ENCODE measurements at places on chromosomes 12 and 14.

DNA sequence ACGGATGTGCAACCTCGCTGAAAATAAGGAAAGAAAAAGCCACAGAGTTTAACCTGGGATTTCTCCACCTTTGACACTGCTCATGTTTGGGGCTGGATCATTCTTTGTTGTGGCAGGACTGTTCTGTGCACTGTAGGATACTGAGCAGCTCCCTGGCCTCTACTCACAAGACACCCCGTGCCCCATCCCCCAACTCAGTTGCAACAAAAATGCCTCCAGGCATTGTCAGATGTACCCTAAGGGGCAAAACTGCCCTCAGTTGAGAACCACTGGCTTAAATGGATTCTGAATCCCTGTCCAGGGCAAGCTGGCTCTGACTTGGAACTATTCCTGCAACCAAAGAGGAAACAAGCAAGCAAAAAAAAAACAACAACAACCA is 2.1 kb downstream of the GLTP start:
- DNase-seq = no peak

DNA sequence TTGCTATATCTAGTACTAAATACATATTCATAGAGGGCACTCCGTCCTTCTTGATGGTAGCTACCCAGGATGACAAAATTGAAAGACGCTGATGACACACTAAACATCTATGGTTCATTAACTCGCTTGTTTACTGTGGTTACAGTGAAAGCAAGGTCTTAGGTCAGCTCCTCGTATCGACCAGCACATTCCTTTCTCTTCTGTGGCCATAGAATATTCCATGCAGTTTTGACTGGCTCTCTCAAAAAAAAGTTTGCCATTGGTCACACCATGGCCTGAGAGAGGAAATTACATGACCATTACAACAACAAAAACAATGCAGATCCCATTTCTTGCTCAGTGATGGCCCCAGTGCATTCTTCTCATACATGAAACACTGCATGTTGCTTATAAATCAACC is 411.4 kb upstream of the SOX5 start:
- DNase-seq = no peak

GRCh38 chr12:122368361-122369073 is 54.0 kb downstream of the CLIP1 start:
- DNase-seq = peak; percentile 40

DNA sequence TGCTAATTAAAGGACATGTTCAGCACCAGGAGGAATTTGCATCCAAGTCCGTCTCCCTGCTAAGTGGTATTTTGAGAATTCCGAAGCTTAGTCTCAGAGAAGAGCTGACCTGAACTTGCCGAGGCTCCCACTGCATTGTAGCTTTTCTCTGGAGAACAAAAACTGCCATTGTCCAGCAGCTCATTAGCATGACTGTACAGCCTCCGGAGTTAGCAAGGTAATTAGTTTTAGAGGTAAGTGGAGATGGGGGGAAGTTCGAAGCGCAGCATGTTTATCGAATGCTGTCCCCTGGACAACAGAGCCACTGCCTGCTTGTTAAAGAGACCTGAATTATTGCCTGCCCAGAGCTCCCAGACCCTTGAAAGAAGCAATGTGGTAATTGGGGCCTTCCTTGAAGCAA is 160.3 kb upstream of the PELI2 start:
- no peak for DNase-seq

All from GM03348 (cell line).